ENCODE measurements at places on chromosomes 2 and 18.

GRCh38 chr18:25103468-25104155 is 248.4 kb downstream of the ZNF521 start:
- DNase-seq: no peak

DNA sequence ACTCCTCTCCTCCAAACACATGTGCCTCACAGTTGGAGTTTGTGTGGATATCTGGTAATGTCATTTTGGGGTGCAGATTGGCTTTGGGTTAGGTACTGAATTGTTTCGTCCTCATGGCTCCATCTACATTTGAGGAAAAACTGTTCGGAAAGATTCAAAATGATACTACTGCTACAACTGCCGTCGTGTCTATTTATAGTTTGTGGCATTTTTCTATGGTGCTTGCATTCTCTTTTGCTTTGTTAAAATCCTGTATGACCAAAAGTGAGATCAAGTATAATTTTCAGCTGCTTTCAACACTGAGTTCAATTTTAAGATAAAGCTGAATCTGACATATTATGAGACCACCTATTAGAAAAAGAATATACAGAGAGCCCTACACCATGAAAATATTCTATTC is 176.3 kb upstream of the DSEL start:
- DNase-seq: no peak

DNA sequence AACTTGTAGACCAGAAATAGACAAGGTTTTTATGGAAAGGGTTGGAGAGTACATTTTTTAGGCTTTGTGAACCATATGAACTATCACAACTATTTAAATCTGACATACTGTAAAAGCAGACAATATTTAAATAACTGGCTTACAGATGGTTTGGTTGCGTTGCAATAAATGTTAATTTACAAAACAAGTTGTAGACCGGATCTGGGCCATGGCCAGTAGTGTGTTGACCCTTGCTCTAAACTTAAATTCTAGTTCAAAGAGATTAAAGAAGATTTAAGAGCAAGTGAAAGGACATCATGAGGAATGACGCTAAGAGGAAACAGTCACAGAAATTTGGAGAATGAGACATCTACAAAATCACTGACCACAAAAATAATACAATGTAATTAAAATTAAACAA is 652.7 kb downstream of the DCDC2C start:
- no peak for DNase-seq

GRCh38 chr2:62774555-62775366 is 69.2 kb downstream of the EHBP1 start:
- DNase-seq: peak; percentile 48

GRCh38 chr2:68791914-68792313 is 57.3 kb downstream of the ARHGAP25 start:
- no peak for DNase-seq

- DNase-seq: peak; percentile 13
Observed at GRCh38 chr18:5417342-5417741, 121.8 kb upstream of the ZBTB14 start.

DNA sequence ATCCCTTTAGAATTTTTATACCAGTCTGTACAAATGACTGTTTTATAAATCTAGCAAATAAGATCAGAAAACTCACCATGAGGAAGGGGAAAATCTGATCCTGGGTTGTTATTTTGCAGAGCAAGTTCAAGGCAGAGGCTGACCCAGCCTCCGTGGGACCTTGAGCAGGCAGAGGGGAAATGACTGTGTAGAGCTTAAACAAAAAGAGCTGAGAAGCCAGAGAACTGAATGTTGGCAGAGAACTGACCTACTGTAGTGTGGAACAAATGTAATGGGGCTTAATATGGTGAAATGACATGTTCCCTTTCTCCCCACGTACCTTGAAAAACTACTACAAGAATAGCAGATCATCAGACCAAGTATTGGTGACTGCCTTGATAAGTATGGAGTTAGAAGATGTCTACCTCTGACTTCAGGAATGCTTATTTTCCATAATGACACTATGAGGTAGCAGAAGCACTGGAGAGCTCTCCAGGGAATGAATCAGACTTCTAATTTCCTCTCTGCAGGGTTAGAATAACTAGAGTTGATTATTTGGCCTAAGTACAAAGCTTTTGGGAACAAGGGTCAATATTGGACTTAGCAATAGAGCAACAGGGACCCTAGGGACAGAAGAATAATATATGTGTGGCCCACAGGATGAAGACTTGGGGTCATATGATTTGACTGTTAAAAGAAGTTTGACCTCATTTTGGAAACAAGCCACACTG is 304.4 kb downstream of the CCDC178 start:
- DNase-seq: no peak

- peak; percentile 51 for DNase-seq
Observed at GRCh38 chr2:147033044-147033443, 811.8 kb upstream of the ACVR2A start.

GRCh38 chr2:136113209-136113971 is 4.6 kb downstream of the CXCR4 start:
- no peak for DNase-seq

DNA sequence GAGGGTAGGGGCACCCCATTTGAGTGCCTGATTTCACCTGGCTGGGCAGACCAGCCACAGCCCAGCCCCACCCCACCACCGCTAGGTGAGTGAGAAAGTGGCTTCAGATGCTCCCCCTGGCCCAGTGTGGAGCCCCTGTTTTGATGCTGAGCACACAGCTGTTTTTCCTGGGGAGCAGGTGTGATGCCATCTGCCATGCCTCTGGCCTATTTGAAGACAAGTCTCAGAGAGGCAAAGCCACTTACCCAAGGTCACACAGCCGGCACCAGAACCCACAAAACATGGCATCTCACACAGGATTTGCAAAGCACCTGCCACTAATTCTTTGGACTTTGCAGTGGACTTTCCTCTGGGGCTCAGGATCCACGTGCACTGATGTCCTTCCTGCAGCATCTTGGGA is 131.3 kb downstream of the INHBB start:
- DNase-seq: no peak

- DNase-seq: no peak
Observed at GRCh38 chr18:9947248-9947647, 33.4 kb downstream of the VAPA start.

DNA sequence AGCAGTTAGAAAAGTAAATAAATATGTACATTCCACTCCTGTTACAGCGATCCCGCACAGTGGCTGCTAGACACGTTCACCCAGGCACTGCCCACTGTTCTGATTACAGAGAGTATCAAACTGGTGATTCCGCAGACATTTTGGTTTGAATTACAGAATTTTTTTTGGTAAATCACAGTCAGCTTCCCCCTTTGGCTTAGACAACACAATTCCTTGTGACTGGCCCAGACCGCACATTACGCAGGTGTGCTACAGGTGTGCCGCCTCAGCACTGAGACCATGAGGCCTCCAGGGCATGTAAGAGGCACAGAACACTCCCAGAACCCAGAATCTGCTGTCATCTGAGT is 112.3 kb downstream of the PXDN start:
- DNase-seq: no peak

DNA sequence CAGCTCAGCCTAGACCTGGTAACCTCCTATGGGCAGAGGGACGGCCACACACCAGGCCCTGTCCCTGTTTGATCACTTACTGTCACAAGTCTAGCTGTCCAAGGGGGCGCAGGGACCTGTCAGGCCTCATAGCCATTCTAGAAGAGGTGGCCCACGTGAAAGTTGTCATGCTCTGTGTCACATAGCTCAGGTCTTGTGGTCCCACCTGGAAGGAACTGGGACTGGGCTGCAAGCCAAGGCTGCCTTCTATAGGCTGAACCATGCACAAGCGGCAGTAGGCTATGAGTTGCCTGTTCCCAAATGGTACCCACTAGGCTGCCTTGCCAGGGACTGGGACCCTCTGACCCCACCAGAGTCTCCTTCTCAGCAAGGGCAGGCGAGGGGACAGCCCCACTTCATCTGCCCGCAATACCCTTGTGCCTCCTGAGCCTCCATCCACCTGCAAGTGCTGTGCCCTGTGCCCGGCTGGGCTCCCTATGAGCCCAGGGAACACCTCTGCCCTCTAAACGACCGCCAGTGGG is 177.5 kb downstream of the ANAPC1 start:
- no peak for DNase-seq

- no peak for DNase-seq
Observed at GRCh38 chr2:196944570-196944969, 18.1 kb upstream of the PGAP1 start.

- peak; percentile 5 for DNase-seq
Observed at GRCh38 chr18:40292985-40293710, 1661.9 kb upstream of the PIK3C3 start.

- DNase-seq: no peak
Observed at GRCh38 chr2:178767094-178768060, 39.8 kb downstream of the TTN start.

DNA sequence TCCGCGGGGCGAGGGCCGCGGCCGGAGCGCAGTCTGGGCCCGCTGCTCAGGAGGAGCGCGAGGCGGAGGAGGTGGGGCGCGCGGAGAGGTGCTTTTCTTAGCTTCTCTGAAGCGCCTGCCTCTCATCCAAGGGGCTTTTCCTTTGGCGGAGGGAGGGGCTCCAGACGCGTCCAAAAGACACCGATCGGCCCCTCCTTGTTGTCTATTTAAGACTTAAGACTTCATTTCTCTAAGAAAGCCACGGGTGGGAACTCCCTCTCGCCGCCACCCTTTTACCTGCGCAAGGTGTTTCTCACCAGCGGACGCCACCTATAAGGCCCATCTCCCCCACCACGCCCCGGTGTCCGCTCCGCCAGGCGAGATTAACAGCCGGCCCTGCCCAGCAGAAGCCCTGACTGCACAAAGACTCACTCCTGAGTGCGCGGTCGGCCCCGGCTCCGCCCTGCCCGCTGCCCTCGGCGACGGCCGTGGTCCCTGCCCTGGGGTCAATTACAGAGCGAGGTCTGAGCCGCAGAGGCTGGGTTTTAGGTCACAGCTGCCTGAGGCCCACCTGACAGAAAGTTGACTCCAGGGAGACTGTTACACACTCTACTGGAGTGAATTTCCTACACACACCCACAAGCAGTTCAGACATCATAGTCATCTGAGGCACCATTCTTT is at the start of gene DSC2:
Gene DSC2, minus strand, starts transcription at position 397 of the 660 bp plus-strand sequence. CDS start 450 bp downstream, outside the sequence.
- no peak for DNase-seq

DNA sequence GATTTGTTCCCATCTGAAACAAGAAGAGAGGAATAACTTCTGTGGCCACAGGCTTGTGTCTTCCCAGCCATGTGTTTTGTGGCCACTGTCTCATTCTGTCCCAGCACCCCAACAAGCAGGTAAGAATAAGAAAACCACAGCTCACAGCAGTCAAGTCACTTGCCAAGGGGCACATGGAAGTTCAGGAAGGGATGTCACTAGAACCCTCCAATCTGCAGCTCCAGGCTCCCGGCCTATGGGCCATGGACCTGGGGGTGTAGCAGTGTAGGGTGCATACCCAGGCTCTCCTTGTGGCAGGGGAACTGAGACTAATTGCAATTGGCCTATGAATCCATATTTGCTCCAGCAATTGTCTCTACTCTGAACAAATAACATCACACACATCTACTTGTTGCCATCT is 112.5 kb downstream of the TFCP2L1 start:
- DNase-seq: no peak

DNA sequence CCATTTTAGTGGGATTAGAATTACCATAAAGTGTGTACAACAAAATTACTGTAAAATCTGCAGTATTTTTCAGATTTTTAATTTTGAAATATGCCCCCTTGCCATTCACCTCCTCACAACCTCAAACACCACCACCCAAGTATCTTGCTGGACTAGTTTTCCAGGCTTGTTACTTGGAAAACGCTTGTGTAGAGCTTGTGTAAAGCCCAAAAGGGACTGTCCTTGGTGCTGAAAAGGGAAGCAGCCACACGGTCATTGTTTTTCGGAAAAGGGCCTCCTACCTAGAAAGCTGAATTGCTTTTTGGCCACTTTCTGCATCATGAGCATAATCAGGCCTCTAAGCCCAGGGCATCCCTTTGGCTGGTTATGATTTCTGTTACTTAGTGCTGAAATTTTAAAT is 563.4 kb downstream of the LRRTM4 start:
- no peak for DNase-seq

DNA sequence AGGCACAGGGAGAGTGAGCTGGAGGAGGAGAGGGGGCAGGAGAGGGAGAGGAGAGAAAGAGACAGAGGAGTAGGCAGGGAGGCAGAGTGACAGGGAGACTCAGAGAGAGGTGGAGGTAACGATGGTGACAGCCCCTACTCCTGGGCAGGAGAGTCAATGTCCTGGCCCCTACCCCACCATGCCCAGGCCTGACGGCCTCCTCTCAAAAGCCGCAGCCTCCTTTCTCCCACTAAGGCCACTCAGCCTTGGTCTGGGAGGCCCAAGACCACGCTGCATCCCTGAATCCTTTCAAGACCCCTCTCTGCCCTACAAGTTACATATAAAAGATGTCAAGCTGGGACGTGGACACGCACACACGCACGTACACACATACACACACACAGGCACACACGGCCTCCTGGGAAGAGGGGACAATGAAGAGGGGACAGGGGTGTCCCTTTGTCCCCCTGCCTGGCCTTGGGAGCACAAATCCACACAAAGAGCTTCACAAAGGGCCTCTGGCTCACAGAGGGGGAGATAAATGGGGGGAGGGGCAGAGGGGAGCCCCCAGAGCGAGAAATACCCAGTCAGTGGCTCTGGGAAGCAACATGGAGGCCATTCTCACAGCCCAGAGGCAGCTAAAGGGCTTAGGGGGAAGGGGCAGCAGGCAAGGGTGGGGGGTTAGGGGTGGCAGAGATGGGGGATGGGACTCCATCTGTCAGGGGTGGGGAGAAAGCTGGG is 19.5 kb upstream of the TNS1 start:
- no peak for DNase-seq

DNA sequence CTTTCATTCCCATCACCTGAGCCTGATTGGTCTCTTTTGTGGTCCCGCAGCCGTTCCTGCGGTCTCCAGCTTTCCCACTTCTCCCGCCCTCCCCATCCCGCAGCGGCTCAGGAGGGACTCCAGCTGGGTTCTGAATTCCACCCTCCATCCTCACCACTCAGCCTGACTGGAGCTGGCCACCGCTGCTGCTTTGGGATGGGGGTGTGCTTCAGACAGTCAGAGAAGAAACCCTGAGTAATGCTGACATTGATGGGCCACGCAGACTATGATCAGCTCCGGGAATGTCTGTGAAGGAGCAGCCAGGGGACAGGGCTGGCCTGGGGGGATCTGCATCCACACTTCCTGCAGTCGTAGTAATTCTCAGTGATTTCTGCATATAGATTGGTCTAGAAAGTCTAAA is 45.9 kb upstream of the TXNDC2 start:
- peak; percentile 29 for DNase-seq

DNA sequence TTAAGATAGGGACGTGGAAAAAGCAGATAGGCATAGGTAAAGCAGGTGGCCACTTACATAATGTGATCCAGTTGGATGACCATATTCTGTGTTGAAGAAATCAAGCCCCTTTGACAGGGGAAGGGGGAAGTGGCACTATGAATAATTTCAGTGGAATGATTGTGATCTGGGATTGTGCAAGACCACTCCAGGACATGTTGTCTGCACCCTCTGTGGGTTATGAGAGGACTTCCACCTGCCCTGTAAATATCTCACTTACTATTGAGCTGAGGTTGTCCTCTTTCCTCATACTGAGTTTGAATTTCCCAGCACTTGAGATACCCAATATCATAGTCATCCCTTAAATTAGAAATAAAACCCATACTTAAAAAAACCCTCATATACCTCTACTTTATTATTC is 220.7 kb downstream of the IRS1 start:
- DNase-seq: peak; percentile 61

- peak; percentile 91 for DNase-seq
Observed at GRCh38 chr18:23650968-23651927, 11.5 kb downstream of the ANKRD29 start.

- DNase-seq: peak; percentile 17
Observed at GRCh38 chr18:76518860-76519538, 24.0 kb upstream of the ZNF516 start.
